Stimulated activated CD8-positive, alpha-beta memory T cell treated with anti-CD3 and anti-CD28 coated beads, Interleukin-2, amount 100 ng/mL, for 48 hours (primary cell): ENCODE measurements at places on chromosomes 2 and 18.

DNA sequence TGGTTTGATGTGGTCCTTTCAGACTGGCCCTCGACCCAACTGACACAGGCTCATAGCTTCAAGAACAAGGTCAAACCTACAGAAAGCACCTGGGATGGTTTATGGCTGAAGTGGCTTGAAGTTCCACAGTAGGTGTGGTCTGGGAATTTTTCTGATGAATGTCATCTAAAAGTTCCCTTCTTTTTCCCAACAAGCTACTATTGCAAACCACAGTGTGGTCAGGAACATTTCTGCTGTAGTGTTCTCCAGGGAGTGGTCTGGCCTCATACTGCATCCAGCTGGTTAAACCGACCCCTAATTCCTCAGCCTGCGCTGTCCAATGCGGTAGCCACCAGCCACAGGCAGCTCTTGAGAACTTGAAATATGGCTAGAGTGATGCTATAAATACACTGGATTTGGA, 92.7 kb downstream of the FAM124B start:
- DNase-seq: no peak

DNA sequence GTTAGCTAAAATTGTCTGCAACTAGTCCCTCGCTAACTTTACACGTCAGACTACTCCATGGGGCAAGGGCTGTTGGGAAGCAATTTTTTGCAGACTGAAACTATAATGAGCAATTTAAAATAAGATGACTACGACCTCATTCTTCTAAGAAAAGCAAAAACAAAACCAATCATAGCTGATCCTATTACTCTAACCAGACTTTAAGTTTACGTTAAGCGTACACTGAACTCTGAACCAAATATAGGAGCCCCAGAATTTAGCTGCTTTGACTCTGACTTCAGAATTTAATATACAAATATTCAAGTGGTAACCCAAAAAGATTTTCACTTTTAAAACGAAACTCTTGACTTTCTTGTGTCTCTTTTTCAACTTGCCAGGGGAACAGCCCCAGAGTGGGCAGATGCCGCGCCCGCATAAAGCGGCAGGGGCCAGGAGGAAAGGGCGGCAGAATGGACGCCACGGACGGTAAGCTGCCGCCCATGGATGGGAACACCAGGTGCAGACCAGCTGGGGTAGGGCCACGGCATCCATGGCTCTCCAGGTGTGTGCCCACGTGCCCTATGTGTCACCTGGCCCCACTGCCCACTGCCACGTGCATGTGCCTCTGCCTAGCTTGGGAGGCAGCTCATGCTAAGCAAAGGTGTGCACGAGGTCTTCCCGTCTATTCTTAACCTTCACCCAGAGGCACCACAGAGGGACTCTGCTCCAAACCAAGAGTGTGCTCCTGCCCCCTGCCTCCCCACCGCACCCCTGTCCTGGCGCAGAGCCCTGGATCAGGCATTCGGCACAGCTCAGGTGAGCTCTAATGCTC, 217.6 kb downstream of the HDAC4 start:
- no peak for DNase-seq

DNA sequence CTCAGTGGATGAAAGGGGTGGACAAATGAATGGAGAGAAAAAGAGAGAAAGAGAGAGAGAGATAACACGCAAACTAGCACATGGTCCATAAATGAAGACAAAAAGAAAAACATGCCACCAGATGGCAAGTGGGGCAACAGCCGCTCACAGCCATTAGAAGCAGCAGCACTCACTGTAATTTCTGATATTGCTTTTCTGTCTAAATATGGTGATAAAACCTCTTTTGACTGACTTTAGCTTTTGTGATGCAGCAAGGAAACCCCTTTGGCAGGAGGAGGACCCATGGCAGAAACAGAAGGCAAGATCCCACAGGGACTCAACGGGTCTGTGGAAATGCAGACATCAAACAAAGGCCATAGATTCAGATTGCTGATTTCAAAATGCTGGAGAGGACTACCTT, 88.0 kb upstream of the CDH20 start:
- no peak for DNase-seq

DNA sequence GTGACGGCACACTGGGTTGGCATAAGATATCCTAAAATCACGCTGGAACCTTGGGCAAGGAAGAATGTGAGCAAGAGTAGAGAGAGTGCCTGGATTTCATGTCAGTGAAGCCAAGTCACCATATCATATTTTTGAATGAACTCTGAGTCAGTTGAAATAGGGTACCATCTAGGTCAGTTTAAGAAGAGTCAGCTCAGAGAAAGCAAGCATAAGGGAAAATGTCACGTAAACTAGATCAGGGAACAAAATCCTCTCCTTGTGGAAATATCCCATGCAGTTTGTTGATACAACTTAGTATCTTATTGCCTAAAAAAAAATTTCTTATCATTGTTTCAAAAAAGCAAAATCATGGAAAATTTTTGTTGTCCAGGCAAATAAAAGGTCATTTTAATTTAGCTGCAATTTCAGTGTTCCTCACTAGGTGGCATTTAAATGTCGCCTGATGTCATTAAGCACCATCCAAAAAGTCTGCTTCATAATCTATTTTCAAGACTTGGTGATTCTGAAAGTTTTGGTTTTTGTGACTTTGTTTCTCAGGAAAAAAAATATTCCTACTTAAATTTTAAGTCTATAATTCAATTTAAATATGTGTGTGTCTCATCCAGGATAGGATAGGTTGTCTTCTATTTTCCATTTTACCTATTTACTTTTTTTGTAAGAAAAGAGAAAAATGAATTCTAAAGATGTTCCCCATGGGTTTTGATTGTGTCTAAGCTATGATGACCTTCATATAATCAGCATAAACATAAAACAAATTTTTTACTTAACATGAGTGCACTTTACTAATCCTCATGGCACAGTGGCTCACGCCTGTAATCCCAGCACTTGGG, 19.6 kb downstream of the RSAD2 start:
- DNase-seq: no peak

- no peak for DNase-seq
Observed at GRCh38 chr18:23883277-23883790, 131.2 kb upstream of the TTC39C start.

- no peak for DNase-seq
Observed at GRCh38 chr2:30729031-30729430, 78.2 kb downstream of the CAPN13 start.

DNA sequence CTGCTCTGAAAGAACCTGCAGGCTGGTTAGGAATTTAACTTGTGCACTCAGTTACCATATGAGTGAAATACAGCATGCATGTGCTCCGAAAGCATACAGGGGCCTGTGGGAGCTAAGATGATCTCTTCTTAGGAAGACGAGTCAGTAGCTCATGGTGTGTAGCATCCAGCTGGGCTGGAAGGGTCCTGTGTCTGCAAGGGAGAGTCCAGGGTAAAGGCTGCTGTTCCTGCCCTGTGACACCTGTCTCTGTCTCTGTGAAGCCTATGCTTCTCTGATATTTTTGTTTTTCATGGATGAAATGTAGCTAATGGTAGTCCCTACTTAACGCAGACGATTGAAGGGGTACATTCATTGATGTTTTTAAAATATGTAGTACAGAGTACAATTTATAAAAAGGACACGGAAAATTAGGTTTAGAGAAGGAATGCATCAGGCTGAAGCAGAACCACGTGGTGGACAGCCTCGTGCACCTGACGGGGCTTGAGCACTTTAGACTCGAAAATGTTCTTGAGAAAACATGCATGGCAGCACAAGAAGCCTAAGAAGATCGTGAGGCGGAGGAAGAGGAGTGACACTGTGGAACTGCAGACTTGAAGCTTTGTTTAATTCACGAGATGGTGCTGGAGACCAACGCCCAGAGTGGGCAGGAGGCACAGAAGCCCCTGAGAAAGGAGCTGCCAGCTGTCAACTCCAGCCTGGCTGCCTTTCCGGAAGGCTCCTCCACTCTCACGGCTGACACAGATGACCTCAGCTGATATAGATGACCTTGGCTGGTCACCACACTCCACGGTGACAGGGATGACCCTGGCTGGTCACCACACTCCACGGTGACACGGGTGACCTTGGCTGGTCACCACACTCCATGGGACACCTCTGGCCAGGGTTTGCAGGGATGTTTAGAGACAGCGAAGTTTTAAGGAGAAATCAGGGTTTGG, 110.6 kb downstream of the TMEM18 start:
- DNase-seq: no peak

DNA sequence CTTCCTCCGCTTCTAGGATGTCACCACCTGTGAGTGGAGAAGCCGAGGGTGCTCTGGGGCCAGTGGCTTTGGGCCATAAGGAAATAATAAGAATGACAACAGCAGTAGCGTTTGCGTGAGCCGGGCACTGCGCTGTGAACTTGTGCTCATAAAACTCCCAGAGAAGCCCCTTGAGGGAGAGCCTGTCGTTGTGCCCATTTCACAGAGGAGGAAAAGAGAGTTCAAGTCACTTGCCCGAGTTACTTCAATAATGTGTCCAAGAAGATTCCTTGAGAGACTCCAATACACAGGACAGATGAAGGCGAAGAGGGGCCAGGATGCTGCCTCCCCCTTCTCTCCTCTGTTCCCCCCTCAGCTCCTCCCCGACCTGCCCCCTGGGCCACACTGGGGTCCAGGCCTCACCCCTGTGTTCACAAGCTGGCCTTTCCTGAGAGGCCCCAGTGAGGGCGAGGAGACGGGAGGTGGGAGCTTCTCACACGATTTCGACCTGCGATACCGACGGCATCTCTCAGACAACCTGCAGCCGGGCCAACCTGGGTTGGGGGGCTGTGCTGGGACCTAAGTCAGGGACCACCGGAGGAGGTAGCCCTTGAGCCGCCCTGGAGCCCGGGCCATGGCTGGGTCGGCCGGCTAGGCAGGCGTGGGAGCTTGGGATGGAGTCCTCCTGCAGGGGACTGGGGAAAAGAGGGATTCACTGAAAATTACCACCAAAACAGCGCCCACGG, 53.5 kb upstream of the UBE2F start:
- no peak for DNase-seq

DNA sequence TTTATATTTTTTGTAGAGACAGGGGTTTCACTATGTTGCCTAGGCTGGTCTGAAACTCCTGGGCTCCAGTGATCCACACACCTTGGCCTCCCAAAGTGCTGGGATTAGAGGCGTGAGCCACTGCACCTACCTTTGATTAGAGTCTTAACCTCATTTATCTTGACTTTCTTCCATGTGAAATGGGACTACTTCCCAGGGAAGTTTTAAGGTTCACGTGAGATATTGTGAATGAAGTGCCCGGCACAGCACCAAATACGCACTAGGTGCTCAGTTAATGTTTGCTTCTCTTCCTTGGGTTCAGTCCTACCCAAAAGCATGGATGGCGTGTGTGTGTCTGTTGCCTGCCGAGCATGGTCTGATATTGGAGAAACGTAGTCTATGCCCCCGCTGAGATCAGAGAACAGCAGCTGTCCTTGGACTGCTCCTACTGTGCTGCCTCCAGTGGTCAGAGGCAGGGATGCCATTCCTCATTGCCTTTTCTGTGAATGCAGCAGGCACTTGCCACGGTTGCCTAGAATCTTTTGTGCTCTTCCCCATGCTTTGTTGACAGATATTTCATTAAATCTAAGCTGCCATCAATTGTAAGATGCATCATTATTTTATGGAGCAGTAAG, 12.3 kb upstream of the TFCP2L1 start:
- no peak for DNase-seq

- no peak for DNase-seq
Observed at GRCh38 chr2:127410871-127411652, 7.2 kb upstream of the PROC start.

GRCh38 chr2:209425471-209426071, 1.7 kb downstream of the MAP2 start:
- DNase-seq: no peak

DNA sequence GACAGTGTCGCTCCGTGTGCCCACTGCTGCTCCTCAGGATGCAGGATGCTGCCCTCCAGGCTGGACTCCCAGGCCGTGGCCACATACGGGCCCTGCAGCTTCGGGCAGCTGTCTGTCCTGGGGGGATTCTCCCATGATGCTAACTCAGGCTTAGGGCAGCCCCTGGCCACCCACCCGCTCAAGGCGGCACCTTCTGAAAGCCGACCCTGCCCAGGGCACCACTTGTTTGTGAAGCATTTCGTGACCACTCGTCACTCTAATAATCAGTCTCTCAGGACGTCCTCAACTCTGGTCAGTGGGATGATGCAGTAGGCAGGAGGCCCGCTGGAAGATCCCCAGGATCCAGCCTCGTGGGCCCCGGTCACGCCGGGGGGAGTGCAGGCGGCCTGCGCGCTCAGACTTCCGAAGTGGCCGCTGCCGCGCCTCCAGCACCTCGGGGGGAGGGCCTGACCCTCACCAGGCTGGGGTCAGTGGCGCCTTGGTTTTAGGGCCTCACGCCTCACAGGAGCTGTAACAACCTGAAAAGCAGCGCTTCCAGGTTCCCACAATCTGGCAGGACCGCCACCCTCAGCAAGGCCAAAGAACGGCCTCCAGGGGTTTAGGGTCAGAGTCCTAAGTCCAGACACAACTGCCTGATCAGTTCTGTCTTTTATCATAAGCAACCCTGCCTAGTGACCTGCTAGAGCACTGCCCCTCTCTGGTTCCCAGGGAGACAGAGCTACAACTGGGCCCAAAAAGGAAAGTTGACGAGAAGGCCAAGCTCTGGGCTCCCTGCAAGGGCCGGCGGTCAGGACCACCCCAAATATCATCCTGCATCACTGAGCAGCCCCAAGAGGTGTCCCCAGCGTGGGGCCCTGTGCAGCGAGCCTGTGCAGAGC, 53.0 kb downstream of the EIPR1 start:
- DNase-seq: no peak

GRCh38 chr2:228782281-228782680, 488.8 kb downstream of the PID1 start:
- no peak for DNase-seq

- DNase-seq: no peak
Observed at GRCh38 chr2:32622570-32623310, 5.1 kb upstream of the TTC27 start.

GRCh38 chr2:165198181-165198580, 5.7 kb downstream of the SCN3A start:
- no peak for DNase-seq

- DNase-seq: no peak
Observed at GRCh38 chr2:61707984-61708852, 145.6 kb downstream of the FAM161A start.

- DNase-seq: no peak
Observed at GRCh38 chr2:192578780-192579179, 384.0 kb upstream of the TMEFF2 start.

- DNase-seq: no peak
Observed at GRCh38 chr2:190984595-190984994, 29.4 kb downstream of the STAT1 start.

- no peak for DNase-seq
Observed at GRCh38 chr2:48419884-48420511, 110.0 kb upstream of the STON1 start.
